Uterus (tissue), 4 donors: ENCODE measurements at places on chromosomes 2 and 18.
A peak's percentile ranks its signal among the peaks of the same experiment; 100 is the strongest.

- DNase-seq: no peak
Observed at GRCh38 chr2:203059567-203060240, 45.0 kb downstream of the NBEAL1 start.

GRCh38 chr2:121034551-121034950 lies 250.5 kb downstream of the TFCP2L1 start:
- no peak for DNase-seq

- no peak for DNase-seq
Observed at GRCh38 chr2:131588152-131588873, 60.6 kb downstream of the CCDC74A start.

DNA sequence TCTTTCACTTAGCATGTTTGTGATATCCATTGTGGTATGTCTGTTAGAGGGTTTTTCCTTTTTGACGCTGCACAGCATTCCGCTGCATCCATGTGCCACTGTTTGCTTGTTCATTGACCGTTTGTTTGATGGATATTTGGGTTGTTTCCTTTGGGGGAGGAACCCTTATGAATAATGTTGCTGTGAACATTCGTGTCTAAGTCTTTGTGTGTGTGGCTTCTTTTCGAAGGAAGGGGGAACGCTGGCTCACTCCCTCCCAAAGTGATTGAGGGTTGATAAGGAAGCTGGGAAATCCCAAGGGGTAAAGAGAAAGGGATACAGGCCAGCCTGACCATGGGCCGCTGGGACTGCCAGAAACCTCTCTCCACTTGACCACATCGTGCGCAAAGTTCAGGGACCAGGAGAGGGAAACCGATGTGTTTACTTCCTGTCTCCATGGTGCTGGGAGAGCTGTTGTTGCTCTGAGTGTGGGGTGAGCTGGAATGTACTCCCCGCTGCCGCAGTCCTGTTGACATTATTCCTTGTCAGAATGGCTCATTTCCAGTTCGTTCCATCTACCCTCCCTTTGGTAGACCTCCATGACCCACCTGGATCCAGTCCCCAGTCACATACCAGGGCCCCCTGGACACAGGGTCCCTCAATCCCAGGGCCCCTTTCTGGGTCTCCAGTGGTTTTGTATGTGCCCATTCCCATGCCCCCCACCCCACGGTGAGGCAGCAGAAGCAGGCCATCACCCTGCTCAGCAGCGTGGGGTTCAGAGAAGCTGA lies 39.6 kb downstream of the HS1BP3 start:
- peak; percentile 88 for DNase-seq

- DNase-seq: no peak
Observed at GRCh38 chr2:118279005-118279404, 190.7 kb downstream of the INSIG2 start.

DNA sequence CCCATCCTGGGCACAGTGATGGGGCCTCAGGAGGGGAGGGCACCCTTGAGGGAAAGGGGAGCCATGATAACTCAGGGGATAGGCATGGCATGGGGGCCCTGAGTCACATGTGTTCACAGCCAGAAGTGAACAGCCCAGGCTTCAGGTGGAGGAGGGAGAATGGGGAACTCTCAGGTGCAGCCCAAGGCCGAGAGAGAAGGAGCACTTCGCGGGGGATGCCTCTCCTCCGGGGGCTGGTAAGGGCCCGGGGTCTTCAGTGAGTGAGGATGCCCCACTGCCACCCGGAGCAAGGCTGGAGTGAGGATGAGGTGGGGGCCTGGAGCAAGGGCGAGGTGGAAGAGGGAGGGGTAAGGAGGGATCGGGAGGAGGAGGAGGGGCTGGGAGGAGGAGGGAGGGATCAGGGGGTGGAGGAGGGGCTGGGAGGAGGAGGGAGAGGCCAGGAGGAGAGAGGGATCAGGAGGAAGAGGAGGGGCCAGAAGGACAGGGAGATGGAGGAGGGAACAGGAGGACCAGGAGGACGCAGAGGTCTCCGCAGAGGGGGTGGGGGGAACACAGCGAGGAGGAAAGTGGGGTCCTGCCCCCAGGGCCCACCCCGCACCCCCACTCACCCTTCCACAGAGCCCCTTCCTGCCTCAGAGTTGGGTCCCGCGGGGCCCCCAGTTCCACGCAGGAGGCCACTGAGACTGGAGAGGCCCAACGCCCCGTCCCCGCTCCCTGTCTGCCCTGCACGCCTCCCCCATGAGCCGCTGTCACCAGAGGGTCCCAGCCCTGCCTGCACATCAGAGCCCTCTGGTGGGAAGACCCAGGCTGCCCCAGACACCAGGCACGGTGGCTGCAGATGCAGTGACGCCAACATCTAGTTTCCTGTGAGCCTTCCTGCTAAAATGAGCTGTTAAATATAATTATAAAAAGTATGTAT lies 42.8 kb downstream of the RAMP1 start:
- peak; percentile 28 for DNase-seq

GRCh38 chr2:7691961-7692656 lies 774.9 kb downstream of the RNF144A start:
- no peak for DNase-seq

DNA sequence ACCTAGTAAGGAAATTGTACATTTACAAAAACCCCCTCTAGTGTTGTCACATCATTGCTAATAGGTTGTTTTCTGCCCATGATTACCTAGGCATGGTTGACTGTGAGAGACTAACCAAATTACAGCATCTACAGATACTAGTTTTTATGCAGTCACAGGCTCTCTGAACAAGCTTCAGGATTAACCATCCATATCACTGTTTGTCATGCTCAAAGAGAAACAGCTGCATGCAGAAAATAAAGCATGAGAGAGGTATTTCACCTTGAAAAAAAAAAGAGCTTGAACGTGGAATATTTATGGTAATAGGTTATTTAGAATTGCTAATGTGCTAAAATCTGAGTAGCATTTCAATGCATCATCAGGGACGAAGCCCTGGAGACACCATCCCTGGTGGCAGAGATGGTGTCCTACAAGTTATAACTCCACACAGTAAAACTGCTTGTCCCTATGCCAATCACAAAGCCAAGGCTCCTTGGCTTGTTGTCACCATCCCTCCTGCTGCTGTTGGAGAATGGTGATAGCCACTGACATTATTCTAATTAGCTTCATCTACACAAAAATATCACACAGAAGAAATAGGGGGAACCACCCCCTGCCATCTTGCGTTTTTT lies 5.4 kb downstream of the NEB start:
- no peak for DNase-seq

- no peak for DNase-seq
Observed at GRCh38 chr2:126914811-126915500, 16.3 kb downstream of the TEX51 start.

- DNase-seq: no peak
Observed at GRCh38 chr2:35081001-35081621, 1274.5 kb upstream of the CRIM1 start.

DNA sequence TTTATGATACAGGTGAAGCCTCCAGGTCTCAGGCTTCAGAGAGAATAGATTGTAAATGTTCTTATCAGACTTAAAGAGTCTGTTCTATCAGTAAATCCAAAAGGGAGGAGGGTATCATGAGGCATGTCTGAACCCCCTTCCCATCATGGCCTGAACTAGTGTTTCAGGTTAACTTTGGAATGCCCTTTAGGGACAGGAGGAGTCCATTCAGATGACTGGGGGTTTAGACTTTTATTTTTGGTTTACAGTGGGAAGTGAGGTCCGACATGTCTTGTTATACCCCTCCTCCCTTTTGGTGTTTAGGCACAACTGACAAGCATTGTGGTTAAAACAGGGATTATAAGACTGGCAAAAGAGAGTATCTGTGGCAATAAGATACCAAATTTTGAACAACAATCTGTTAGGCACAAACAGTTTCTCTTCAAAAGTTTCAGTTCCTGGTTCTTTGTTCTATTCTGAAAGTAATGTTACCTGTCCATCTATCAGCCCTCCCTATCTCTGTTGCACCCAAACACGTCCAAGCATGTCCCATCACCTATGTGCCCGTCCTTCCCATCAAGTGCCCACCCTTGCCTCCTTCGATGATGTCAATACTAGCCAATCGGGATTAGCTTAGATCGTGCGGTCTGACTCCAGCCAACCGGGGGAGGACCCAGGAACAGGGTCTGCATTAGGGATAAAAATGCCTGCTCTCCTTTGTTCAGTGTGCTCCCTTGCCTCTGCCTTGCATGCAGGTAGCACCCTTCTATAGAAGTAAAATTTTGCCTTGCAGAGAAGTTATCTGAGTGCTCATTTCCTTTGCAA lies 16.4 kb downstream of the TCF23 start:
- no peak for DNase-seq

DNA sequence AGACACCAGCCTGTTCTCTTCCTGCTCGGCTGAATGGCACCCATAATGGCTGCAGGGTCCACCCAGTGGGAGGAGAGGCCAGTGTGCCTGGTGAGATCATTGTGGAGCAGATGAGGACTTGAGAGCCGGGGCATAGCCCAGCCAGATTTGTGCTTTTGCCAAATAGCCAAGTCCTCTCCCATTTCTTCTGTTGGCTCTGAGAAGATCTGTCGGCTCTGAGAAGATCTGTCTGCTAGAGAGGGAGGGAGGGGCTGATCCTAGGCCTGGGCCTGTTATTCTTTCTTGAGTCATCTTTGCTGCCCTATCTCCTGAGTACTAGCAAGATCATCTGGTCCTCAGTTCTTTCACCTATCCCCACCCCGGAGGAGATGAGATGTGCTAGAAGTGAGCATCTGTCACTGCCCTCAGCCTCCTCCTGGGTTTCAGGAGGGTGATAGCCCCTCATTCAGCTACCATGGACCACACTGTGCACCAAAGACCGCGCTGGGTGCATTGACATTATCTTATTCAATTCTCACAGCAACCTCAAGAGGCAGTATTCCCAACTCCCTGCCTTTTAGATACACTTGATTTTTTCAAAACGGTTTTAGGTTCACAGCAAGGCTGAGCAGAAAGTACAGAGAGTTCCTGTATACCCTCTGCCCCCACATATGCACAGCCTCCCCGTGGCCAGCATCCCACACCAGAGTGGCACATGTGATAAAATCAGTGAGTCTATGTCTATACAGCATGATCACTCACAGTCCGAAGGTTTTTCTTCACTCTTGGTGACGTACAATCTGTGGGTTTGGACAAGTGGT lies 98.6 kb downstream of the CAPN13 start:
- no peak for DNase-seq

- no peak for DNase-seq
Observed at GRCh38 chr2:65728477-65729180, 296.2 kb upstream of the SPRED2 start.

- DNase-seq: no peak
Observed at GRCh38 chr18:40447820-40448219, 1507.2 kb upstream of the PIK3C3 start.

GRCh38 chr2:222922019-222922800 lies 61.4 kb downstream of the ACSL3 start:
- DNase-seq: no peak

- no peak for DNase-seq
Observed at GRCh38 chr2:231486851-231487596, 22.7 kb upstream of the NCL start.

- DNase-seq: no peak
Observed at GRCh38 chr2:64853894-64854293, 135.3 kb upstream of the SLC1A4 start.
